Activated CD4-positive, alpha-beta T cell treated with anti-CD3 and anti-CD28 coated beads, Interleukin-2, amount 10 ng/mL, durations not matched to agents 7 days and 5 days (primary cell): ENCODE measurements at places on chromosomes 1 and 21.

DNA sequence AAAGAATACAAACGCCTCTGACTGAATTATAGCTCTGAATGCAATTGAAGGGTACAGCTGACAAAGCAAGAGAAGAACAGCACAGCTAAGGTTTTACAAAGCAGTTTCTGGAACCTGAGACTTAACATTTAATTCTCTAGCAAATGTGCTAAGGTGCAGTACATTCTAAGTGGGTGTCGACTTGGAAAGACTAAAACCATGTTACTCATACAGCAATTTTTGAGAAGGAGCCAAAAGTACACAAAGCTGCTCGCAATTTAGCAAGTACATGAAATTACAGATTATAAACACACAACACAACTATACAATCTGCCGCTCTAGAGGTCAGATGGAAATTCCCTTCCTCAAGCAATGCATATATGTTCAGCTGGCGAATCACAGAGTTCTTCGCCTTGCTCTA, 121.9 kb downstream of the TIAM1 start:
- no peak for DNase-seq

GRCh38 chr1:234148816-234149215, 224.4 kb upstream of the COA6 start:
- no peak for DNase-seq

DNA sequence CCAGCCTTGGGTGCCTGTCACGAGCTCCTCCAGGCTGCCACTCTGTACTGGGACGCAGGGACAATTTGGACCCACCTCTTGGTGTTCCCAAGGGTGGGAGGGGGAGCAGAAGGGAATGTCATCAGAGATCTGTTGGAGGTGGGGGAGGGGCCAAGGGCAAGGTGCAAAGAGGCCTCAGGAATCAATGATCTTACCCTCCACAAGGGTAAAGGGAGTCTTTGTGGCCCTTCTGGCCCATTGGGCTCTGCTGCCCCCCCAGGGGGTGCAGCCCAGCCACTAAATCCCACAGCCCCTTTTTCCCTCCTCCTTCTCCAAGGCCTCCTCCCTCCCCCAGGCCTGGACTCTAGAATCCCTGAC, 8.5 kb downstream of the TTC39A start:
- no peak for DNase-seq

GRCh38 chr1:30927448-30927847, 18.9 kb upstream of the SDC3 start:
- no peak for DNase-seq

- no peak for DNase-seq
These were observed 22.2 kb downstream of the EBNA1BP2 start for GRCh38 chr1:43149889-43150288.

DNA sequence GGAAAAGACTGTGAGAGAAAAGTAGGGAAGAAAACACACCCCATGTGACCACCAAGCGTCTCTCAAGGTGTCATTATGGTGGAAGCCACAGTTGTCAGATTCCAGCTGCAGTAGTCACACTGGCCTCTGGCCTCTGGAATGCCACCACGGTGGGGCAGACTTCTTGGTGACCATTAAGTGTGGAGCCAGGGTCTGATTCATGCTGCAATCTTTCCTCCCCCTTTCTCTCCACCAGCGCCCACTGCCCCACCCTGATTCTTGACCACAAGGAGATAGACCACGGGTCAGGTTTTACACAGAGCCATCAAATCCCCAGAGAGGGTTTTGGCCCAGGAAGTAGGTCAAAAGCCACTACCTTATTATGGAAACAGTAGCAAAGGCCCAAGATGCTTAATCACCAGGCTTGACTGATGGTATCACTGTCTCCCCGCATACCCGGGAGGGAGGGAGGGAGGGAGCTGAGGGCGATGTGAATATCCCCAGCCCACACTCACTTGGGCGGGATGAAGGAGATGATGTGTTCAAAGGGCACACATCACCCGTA, 52.7 kb upstream of the GRHL3 start:
- DNase-seq = no peak

DNA sequence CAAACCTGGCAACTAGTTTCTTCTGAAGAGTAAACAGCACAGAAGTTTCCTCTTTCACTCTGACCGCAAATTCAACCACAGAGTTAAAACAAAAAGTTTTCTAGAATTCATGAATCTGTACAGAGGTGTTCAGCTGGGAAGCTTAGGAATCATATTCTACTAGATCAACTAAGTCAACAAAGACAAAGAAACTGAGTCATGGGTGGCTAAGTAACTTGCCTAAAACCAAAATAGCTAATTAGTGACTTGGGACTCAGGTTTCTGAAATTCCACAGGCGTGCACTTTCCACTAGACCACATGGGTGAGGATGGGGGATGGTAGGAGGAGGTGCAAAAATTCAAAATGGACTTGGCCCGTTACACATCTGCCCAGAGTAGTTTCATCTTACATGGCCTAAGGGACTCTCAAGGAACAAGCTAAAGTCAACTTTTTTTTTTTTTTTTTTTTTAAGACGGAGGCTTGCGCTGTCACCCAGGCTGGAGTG, 25.8 kb downstream of the PTPN14 start:
- DNase-seq = no peak

GRCh38 chr1:198775606-198776005, 136.8 kb downstream of the PTPRC start:
- no peak for DNase-seq

GRCh38 chr21:38219049-38219628, 37.7 kb upstream of the KCNJ15 start:
- peak; percentile 66 for DNase-seq

DNA sequence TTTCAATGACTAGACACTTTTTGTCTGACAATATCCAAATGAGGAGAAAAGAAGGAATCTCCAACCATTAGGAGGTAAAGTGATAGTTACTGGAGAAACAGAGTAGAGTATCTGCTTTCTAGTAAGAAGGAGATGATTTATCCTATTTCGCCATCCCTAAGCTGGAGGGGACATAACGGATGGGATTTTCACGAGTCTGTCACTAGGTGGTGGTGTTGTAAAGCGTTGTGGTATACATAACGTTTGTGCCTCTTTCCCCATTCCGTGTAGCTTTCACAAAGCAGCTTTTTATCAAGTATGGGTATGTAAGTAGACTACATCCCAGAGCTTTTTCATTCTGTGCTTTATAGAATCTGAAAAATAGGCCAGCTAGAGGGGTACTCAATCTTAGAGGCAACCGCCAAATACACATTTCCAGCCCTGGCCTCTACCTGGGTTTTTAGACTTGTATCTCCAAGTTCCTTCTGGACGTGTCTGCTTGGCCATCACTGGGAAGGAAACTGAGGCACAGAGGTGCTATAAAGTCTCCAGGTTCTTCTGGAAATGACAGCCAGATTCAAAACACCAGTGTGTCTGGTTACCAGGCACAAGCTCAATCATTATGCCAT, 33.3 kb upstream of the FAM3B start:
- DNase-seq = peak; percentile 73

GRCh38 chr1:180249725-180250498, 19.8 kb downstream of the LHX4 start:
- no peak for DNase-seq

- no peak for DNase-seq
These were observed 17.4 kb upstream of the CCN1 start for GRCh38 chr1:85563139-85563538.

GRCh38 chr1:204313675-204314074, 46.1 kb downstream of the PLEKHA6 start:
- no peak for DNase-seq

GRCh38 chr1:12477936-12478611, 139.9 kb downstream of the DHRS3 start:
- DNase-seq = peak; percentile 21

DNA sequence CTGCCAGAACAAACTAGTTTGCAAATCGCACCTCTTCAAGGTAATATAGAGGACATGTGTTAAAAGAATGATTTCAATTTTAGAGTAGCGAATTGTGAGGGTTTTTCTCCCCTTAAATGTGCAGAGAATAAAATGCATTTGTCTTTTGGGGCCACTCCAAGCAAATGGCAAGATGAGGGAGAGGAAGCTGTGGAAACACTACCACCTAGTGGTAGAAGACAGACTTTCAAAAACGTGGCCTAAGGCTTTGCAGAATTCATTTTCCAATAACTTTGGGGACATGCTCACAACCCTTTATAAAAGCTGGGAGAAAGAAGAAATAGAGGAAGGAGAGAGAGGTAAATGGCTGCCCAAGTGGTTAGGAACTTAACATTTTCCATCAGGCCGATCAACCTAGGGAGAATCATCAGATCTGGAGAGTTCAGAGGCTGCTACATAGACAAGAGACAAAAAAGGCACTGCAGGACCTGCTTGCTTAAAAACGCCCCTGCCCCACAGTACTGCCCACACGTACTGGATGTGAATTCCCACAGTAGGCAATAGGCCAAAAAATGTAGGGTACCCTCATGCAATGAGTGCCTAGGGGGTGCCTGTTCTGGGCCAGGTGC, 15.7 kb upstream of the RCAN1 start:
- DNase-seq = peak; percentile 54

- DNase-seq = no peak
These were observed 120.1 kb downstream of the CCDC185 start for GRCh38 chr1:223513309-223513708.

GRCh38 chr1:230220478-230220877, 153.4 kb downstream of the GALNT2 start:
- no peak for DNase-seq
